CD4-positive, alpha-beta memory T cell (primary cell): ENCODE measurements at places on chromosomes 2 and 18.

DNA sequence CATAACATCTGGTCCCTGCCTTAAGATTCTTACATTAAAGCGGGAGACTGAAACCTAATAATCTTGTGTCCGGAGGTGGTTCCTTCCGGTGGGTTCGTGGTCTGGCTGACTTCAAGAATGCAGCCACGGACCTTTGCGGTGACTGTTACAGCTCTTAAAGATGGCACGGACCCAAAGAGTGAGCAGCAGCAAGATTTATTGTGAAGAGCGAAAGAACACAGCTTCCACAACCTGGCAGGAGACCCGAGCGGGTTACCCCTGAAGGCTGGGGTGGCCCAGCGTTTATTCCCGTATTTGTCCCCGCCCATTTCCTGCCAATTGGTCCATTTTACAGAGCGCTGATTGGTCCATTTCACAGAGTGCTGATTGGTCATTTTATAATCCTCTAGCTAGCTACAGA lies 122.3 kb upstream of the SIX2 start:
- DNase-seq: no peak

DNA sequence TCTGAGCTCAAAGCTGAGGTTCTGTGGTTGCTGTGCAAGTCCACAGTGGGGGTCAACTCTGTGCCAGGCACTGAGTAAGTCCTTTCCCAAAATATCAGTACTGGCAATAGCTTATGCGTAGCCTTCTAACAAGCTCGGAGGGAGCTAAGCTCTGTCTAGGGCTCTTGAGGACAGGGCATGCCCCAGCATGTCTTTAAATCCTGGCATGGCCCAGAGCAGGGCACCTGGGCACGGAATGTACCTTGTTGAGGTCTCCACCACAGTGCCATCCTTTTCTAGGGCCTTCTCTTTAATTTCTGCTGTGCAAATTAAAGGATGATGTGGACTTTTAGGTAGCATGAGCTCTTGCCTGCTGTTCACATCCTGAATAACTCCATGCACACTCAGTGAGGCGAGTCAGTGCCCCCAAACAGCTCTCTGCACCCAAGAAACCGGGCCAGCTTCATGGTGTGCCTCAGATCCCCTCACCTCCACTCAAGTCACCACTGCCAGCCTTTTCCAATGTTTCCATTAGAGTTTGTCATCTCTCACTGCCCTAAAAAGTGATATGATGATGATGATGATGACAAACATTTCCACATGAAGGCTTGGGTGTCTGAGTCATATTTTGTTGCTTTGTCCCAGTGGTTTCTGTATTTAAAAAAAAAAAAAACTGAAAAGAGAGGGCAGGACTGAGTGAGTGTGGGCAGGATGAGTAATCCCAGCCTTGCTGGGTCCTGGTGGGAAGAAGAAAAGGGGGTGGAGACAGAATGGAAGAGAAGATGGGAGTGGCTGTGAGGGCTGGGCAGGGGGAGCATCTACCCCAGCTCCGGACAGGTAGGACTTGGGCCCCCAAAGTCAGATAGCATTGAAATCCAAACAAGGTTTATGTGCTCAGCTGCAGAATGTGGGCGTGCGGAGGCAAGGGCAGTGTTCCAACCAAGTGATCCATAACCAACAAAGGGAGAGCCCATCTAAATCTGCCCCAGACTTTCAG lies 78.9 kb downstream of the ZBTB7C start:
- no peak for DNase-seq

DNA sequence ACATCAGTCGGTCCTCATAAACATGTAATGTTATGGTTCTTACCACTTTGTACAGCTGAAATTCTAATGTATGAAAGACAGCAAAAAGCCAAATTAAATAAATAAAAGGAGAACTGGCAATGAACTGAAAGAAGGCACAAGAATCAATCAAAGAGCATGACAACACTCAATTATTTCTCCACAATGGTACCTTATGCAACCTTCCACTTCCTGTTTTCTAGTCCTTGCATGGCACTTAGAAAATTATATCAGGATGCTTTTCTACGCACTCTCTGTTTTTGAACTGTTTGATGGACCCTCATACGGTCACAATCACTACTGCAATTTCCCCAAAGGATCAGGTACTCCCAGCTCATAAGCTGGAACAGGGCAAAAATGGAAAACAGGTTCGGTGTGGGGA lies 81.6 kb downstream of the EPB41L3 start:
- no peak for DNase-seq

- no peak for DNase-seq
These were observed 4.5 kb downstream of the FKBP7 start for GRCh38 chr2:178473931-178474330.

- no peak for DNase-seq
These were observed 214.2 kb upstream of the ACVR2A start for GRCh38 chr2:147630585-147630984.

GRCh38 chr18:49400398-49401072 lies 59.9 kb downstream of the DYM start:
- DNase-seq: no peak

GRCh38 chr18:58140387-58141325 lies 96.6 kb downstream of the NEDD4L start:
- no peak for DNase-seq

GRCh38 chr2:64348386-64349130 lies 105.4 kb upstream of the LGALSL start:
- DNase-seq: no peak

DNA sequence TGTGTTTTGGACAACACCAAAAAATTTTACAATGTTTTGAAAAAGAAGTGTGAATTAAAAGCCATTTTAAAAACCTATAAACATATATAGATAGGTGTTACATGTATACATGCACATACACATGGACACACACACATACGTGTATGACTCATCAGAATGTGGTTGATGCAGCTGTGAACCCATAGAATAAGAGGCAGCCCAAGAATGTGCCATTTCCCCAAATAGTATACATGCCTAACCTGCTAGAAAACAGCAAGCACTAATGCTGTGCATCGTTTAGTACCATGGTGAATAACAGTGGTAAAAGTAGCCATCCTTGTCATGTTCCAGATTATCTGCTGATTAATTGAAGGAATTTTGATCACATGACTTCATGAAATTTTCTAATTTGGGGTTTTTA lies 149.0 kb downstream of the DSEL start:
- no peak for DNase-seq

- DNase-seq: no peak
These were observed 781 bp upstream of the SOX11 start for GRCh38 chr2:5691221-5691984.

DNA sequence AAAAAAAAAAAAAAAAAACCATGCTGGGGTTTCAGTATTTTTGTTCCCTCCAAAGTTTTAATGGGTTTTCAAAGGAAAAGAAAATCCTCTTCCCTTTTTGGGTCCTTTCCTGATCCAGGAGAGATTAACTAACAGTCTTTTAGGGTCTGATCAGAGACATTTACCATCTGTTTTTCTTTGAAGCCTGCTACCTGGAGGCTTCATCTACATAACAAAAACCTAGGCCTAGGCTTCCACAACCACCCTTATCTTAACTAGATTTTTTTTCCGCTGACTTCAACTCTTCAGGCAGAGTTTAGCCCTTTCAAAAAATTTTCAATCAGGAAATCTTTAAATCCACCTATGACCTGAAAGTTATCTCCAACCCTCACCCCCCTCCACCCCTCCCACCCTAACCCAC lies 154.7 kb downstream of the MBD2 start:
- DNase-seq: no peak

DNA sequence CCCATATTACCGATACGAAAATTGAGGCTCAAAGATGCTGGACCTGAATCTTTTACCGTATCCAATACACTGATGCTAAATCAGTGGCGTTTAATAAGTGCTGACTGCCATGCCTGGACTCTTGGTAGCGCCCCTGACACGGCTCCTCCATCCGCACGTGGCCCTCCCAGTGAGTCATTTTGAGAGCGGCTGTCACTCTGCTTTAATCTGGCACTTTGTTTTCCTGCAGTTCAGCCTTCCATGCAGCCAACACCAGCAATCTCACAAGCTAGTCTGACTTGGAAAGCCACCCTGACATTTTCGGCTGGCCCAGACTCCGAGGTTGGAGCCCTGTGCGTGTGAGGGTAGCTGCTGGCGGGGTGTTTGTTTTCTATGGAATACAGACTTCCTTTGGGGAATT lies 155.1 kb upstream of the LMAN1 start:
- no peak for DNase-seq
